ENCODE measurements at places on chromosomes 13 and 19.

- no peak for DNase-seq
Observed at GRCh38 chr13:112742583-112742982, 52.7 kb downstream of the ATP11A start.

- DNase-seq: no peak
Observed at GRCh38 chr13:71350886-71351285, 516.1 kb downstream of the DACH1 start.

- no peak for DNase-seq
Observed at GRCh38 chr13:27170221-27170515, 1.4 kb downstream of the USP12 start.

- no peak for DNase-seq
Observed at GRCh38 chr19:16233836-16234551, 36.3 kb downstream of the AP1M1 start.

- peak; percentile 49 for DNase-seq
Observed at GRCh38 chr19:15378534-15379082, 979 bp downstream of the AKAP8 start.

DNA sequence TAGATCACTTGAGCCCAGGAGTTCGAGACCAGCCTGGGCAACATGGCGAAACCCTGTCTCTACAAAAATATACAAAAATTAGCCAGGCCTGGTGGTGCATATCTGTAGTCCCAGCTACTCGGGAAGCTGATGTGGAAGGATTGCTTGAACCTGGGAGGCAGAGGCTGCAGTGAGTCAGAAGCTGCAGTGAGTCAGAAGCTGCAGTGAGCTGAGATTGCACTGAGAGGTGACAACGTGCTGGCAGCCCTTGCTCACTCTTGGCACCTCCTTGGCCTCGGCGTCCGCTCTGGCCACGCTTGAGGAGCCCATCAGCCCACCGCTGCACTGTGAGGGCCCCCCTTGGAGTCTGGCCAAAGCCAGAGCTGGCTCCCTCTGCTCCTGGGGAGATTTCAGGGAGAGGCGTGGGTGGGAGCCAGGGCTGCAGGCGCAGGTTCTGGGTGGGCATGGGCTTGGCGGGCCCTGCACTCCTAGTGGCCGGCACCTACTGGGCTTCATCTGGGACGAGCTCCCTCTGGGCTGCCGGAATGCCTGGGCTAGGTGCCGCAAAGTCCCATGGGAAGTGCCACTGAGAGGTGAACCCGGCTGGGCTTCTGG is 39.5 kb upstream of the RPL21 start:
- no peak for DNase-seq

GRCh38 chr13:111460548-111461444 is 140.4 kb downstream of the TEX29 start:
- DNase-seq: peak; percentile 69

Data from head of caudate nucleus (tissue), 42 donors.